ENCODE measurements at places on chromosomes 1 and 21.

GRCh38 chr1:51497340-51497739 is 21.7 kb downstream of the EPS15 start:
- DNase-seq: no peak

GRCh38 chr1:13749543-13750341 is 49.8 kb downstream of the PRDM2 start:
- DNase-seq: peak; percentile 23

GRCh38 chr1:247576514-247576913 is 11.6 kb upstream of the OR2G2 start:
- no peak for DNase-seq

GRCh38 chr1:10620776-10621175 is 146.0 kb downstream of the PEX14 start:
- DNase-seq: no peak

DNA sequence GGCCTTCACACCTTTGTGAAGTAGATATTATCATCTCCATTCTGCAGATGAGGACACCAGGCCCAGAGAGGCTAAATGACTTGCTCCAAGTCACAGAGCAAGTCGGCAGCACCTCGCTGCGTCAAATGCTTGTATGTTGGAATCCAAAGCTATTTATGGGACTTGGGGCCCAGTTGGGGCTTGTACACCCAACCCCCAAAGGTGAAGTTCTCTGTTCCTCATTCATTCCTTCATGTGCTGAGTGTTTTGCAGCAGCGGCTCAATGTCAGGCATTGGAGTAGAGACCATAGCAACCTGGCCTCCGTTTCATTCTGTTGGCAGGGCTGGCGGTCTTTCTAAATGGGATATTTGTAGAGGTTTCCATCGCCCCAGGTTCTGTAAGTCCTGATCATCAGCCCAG is 113.4 kb upstream of the SLC25A33 start:
- no peak for DNase-seq

DNA sequence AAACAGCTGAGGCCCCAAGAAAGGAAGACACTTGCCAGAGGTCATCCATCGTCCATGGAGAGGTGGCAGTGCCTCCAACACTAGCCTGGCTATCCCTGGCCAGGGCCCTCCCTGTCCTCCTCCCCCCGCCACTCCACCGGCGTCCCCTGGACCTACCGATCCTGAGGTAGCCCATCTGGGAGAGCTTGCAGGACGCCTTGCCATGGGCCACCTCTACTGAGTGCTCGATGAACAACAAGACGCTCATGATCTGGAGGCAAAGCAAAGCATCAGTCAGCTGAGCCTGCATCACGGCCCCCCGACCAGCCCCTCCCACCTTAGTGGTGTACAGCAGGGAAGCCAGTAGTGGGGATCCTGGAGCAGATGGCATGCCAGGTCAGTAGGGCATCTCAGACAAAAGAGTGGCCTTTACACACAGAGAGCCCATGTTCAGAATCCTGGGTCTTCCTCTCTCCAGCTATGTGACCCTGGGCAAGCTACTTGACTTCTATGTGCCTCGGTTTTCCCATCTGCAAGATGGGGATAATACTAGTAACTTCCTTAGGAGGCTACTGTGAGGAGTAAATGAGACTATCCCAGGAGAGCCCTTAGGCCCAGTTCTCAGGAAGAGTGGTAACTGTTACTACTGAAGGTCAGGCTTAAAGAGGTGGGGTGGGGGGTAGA is 15.1 kb downstream of the LAPTM5 start:
- DNase-seq: no peak

DNA sequence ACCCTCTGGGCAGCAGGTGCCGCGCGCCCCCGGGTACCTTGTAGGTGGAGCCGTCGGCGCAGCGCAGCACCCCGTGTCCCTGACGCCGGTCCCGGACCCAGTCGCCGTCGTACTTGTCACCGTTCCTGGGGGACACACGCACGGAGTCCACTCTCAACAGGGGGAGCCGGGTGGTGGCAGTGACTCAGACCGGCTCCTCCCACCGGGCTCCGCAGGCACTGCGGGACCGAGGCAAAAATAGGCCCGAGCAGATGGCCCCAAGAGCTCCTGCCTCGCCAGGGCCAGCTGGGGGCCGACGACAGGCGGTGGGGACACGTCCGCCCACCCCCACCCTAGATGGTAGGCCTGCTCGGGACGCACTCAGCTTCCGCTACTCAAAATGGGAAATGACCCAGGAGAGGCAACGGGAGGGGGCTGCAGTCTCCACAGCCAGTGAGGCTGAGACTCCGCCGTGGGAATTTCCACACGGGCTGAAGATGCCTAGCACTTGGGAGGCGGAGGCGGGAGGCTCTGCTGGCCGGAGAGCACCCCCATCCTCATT is 6.3 kb downstream of the MORN1 start:
- no peak for DNase-seq

GRCh38 chr1:201531551-201532425 is 7.1 kb upstream of the NAV1 start:
- DNase-seq: no peak

- DNase-seq: peak; percentile 14
Measured at GRCh38 chr1:179369751-179370341, 4.1 kb downstream of the AXDND1 start.

DNA sequence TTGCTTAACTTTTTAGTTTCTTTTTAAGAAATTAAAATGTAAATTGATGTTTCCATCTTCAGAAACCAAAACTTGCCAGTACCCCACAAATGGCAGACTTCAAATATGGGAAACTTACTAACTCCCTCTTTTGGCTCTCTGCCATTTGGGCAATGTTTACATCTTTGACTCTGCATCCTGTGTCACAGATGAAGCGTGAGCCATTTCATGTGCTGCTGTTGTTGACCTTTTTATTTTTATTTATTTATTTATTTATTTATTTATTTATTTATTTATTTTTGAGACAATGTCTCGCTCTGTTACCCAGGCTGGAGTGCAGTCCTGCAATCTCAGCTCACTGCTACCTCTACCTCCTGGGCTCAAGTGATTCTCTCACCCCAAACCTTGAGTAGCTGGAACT is 16.0 kb upstream of the COG2 start:
- no peak for DNase-seq

- DNase-seq: no peak
Measured at GRCh38 chr1:93416183-93416582, 31.7 kb upstream of the FNBP1L start.
